Gastrocnemius medialis (tissue), 4 donors: ENCODE measurements at places on chromosomes 1 and 21. TPM values are rescaled to one million over a fixed set of nuclear protein-coding genes. Genes with fewer than 3 reads are reported as not detected.

GPX7 gene
- total RNA-seq: 4.2 TPM

RPTN gene
- not detected for total RNA-seq

AMY2B gene
- 21.4 TPM for total RNA-seq

TCHH gene
- not detected for total RNA-seq

L1TD1 gene
- total RNA-seq: not detected

DNA sequence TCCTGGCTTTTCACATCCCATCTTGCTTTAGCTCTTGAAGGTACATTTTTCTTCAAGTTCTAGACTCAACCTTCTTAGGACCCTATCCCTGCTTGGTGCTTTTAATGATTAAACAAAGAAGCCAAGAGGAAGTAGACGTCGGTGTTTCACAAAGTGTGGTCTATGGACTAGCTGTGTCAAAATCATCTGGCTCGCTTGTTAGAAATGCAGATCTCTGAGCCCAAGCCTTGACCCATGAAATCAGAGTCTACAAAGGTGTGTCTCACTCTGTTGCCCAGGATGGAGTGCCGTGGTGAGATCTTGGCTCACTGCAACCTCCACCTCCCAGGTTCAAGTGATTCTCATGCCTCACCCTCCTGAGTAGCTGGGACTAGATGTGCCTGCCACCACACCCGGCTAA, 295.5 kb upstream of the KAZN start:
- DNase-seq: no peak

DNA sequence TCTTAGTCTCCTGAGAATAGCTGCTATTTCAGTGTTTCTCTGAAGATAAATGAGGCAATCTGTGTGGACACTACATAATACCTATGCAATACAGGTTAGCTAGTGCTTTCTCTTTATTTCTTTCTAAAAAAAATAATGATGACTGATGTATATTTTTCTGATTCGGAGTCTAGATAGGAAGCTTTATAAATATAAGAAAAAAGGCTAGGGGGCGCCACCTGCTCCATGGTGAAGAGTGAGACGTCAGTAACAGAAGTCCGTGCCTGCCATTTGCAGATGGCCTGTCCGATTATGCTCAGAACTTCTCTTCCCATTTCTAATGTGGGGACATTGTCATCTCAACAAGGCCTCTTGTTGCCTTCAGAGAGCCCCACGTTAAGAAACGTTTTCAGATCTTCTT, 26.4 kb downstream of the QSOX1 start:
- no peak for DNase-seq

GRCh38 chr1:101221945-101222429, 14.8 kb upstream of the S1PR1 start:
- no peak for DNase-seq

DNA sequence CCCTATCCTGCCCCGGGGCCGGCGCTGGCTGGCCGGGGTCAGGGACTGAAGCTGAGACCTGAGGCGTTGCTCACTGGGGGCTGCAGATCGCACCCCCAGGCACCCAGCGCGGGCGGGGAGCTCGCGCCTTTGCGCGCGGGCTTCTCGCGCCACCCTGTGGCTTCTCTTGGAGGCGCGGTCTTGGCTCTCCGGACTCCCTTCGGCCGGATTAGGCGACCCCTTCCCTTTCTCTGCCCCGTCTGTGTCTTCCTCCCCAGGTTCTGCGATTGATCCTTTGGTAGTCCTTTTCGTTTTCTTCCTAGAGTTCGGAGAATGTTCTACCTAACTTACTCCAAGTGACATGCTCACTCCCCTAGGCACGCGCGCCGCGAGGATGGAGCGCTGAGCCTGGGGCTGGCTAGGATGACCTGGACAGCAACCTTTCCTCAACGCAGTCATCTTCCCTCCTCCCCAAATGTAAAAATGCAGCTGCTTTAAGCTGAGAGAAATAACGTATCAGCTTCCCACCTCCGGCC, 495 bp upstream of the NTRK1 start:
- DNase-seq: no peak

GRCh38 chr1:24745711-24746413, 615 bp downstream of the CLIC4 start:
- DNase-seq: peak; percentile 66

GRCh38 chr1:3707298-3707938, 44.8 kb upstream of the CCDC27 start:
- no peak for DNase-seq

GRCh38 chr1:153360592-153361479, 3.2 kb downstream of the S100A9 start:
- no peak for DNase-seq

DNA sequence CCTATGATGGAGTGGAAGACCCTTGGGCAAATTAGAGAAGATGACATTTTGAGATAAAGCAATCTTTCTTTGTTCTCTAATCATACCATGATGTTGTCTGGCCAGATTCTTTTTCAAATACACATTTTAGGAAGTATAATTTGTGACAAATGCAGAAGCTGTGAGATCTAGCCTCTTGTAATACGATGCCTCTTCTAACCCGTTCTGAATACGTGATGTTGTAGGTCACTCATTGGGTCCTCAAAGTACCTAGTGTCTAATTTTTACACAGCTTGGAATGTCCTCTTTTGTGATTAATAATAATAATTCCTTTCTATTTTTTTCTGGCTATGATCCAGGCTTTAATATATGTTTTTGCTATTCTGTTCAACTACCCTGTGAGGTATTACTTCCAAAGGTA, 502.7 kb downstream of the NUF2 start:
- no peak for DNase-seq

GRCh38 chr1:156295391-156295947, at the start of gene GLMP:
TSS of gene GLMP (minus strand) at chr1:156295679. CDS start at chr1:156295645, 34 bp downstream.
- peak; percentile 56 for DNase-seq
